Activated naive CD8-positive, alpha-beta T cell treated with anti-CD3 and anti-CD28 coated beads, Interleukin-2, amount 10 ng/mL, durations not matched to agents 7 days and 5 days (primary cell): ENCODE measurements at places on chromosomes 11 and 22.

- peak; percentile 75 for DNase-seq
These were observed at the start of gene FAM111B for GRCh38 chr11:59106363-59107336. TSS of gene FAM111B (plus strand) at chr11:59107237. CDS start at chr11:59109626, 2,389 bp downstream.

DNA sequence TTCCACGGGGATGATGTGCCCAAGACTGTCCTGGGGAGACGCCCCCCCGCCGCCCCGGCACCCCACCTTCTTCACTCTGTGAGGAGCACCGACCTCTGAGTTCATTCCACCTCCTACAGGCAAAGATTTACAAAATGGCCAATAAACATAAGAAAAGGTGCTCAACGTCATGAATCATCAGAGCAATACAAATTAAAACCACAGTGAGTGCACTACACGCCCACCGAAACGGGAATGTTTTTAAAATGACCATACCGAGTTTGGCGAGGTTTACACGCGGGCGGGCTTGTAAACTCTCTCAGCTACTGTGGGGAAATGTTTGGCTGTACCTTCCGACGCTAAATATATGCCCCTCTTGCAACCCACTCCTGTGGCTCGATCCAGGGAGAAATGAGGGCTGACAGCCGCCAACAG, 7.9 kb downstream of the NPTXR start:
- no peak for DNase-seq

DNA sequence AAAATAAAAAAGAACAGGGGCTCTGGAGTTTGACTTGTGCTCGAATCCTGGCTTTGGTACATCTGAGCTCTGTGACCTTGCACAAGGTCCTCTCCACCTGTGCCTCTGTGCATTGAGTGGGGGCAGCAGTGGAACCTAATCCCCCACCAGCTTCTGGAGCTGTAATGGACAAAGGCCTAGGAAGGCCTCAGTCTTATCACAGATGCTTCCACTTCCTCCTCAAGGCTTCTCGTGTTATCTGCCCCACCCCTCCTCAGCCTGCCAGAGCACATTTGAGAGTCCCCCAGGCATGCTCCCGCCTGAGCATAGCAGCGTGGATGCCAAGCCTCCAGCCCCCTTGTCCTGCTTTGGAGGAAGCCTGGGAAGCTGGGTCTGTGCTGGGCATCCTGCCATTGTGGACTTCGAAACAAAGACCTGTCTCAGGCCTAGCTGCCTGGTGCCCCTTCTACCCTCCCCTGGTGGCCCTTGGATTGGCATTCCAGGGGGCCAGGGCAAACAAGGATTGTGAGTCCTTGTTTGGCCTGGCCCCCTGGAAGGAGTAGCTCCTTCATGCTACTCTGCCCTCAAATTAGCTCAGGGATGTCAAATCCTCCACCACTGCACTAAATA, 15.0 kb downstream of the SLC35E4 start:
- no peak for DNase-seq

DNA sequence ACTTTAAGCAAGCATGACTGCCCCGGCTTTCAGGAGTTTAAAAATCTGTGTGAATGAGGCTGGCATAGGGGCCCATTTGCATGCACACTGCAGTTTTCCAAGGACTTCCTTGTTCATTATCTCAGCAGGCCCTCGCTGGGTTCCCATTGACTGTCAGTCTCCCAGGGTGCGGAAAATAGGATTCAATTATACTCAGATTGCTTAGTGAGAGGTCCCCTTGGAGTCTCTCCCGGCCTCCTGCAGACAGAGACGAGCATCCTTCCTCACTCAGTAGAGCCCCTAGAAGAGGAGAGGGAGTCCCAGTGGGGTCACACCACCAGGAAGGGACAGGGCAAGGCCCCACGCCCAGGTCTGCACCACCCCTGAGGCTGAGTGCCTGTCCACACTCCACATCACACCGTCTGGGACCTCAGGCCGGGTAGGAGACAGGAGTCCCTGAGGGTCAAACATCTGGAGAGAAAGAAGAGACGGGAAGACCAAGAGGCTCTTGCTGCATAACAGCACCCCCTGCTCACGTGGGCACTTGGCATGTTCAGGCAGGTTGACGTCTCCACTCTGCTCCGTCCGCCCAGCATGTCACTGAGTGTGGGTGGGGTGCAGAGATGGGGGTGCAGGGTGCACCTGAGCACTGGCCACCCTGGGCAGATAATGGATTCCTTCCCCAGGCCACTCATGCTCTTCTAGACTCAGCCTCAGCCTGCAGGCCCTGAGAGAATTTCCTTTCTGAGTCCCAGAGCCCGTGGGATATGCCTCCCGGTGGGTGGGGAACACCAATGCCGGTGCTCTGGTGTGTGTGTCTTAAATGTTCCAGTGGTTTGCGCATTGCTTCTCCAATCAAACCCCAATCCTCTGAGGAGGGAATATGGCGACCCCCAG, 58.8 kb downstream of the MCM5 start:
- DNase-seq = no peak

DNA sequence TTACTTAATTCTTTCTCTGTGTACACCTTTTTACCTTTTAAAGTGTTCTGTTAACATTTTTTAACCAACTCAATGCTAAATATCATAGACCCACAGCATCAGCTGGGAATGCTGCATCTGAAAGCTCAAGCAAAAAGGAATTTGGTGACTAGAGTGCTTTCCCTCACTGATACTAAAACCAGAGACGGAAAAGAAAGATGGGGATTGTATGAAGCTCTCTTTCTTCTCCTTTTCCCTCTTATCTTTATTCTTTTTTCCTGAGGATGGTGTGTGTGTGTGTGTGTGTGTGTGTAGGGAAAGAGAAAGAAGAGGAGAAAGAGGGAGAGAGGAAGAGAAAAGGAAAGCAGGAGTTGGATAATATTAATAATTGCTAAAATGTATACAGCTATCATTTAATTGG, 4.1 kb upstream of the SIK2 start:
- DNase-seq = no peak

GRCh38 chr11:62458212-62459002, 39.6 kb downstream of the SCGB1A1 start:
- DNase-seq = no peak

- no peak for DNase-seq
These were observed 88.9 kb upstream of the CLNS1A start for GRCh38 chr11:77726524-77726923.

- DNase-seq = no peak
These were observed 120.0 kb downstream of the KCNQ1 start for GRCh38 chr11:2564588-2565425.

DNA sequence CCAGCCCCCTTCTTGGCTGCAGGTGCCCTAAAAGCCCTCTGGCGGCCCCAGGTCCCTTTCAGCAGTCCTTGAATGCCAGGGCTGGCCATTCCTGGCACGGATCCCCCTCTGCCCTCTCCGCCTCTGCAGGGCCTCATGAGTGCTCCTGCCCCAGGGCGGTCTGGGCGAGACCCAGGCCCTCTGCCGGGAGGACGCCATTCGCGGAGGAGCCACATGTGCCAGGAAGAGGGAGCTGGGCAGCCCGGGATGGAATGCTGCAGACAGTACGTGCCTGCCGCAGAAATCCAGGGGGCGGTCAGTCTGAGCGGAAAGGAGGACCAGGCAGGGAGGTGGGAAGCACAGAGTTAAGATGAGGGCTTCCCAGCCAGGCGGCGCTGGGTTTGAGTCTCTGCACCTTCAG, 2.8 kb downstream of the CABP7 start:
- no peak for DNase-seq

GRCh38 chr11:96329419-96329818, 13.6 kb downstream of the MAML2 start:
- DNase-seq = no peak

DNA sequence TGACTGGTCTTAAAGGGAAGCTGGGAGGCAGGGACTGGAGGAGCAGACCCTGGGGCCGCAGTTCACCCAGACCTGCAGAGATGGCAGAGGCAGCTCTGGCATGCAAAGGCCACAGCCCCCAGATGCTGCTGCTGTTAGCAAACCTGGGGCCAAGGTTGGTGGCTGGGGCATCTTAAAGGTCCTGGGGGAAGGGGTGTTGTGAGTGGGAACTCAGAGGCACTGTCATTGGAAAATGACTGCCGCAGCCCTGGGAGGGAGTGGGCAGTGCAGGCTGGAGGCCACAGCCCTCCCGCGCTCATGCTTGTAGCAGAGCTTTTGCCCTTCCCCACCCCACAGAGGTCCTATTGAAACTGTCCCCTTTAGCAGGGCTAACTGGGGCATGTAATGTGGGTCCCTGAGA, 111.8 kb downstream of the CTTN start:
- DNase-seq = no peak

DNA sequence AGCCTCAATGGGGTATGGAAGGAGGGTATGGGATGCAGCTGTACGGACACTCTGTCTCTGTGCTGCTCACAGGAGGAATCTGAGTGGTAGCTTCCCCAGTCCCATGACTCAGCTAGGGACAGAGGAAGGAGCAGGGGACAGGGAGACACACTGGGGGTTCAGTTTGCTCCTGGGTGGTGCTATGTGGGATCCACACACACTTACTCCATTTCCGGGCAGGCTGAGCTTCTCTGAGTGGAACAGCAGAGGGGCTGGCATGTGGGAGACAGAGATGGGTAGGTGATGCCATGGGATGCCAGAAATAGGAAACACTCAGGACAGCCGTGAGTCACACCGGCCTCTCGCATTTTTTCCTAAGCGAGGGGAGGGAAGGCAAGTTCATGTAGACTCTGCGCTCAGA, 59.2 kb upstream of the KIRREL3 start:
- no peak for DNase-seq

DNA sequence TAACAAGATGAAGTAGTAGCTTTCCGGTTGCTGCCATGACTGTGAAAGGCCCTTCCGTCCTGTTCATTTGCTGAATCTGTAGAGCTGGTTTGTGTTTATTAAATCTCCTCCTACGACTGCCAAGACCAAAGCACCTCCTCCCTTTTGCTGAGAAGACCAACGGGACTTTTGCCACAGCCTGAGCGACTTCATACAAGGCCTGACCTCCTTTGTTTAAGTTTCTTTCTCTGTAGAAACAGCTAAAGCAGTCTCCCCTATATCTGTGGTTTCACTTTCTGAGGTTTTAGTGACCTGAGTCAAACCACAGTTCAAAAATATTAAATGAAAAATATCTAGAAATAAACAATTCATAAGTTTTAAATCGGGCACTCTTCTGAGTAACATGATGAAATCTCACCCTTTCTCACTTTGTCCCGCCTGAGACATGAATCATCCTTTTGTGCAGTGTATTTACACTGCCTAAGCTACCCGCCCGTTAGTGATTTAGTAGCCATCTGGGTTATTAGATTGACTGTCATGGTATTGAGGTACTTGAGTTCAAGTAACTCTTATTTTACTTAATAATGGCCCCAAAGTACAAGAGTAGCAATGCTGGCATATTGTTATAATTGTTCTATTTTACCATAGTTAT, 119.1 kb upstream of the LRRC4C start:
- no peak for DNase-seq

GRCh38 chr11:14054116-14055107, 91.9 kb downstream of the SPON1 start:
- no peak for DNase-seq

- no peak for DNase-seq
These were observed 46.6 kb upstream of the MMP7 start for GRCh38 chr11:102577182-102577581.

DNA sequence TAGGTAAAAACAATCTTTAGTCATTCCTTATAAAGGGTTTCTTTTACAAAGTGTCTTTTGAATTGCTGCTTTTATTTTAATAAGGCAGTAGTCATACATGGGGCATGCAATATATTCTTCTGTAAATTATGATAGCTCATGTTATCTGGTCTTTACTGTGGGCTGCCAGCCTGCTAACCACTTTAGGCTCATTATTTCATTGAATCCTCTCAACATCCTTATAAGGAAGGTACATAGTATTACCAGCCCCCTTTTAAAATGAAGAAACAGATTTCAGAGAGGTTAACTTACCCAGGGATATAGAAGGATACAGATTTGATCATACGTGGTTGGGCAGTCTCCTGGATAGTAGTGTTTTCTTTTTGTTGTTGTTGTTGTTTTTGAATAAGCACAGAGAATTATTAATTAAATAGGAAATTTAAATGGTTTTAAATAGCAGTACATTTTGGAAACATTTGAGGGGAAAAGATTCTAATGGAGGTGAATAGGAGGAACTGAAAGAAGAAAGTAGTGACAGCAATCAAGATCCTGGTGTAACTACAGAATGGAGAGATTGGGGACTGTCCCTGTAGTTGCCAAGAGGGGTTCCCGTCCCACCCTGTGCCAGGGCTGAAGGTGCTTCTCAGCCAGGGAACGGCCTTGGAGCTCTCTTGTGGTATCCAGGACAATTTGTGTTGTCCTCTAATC, 21.0 kb downstream of the SPECC1L start:
- DNase-seq = no peak

- DNase-seq = no peak
These were observed 1.9 kb downstream of the PIWIL3 start for GRCh38 chr22:24772493-24773220.

- peak; percentile 65 for DNase-seq
These were observed 897 bp downstream of the MAP6 start for GRCh38 chr11:75667831-75668450.

DNA sequence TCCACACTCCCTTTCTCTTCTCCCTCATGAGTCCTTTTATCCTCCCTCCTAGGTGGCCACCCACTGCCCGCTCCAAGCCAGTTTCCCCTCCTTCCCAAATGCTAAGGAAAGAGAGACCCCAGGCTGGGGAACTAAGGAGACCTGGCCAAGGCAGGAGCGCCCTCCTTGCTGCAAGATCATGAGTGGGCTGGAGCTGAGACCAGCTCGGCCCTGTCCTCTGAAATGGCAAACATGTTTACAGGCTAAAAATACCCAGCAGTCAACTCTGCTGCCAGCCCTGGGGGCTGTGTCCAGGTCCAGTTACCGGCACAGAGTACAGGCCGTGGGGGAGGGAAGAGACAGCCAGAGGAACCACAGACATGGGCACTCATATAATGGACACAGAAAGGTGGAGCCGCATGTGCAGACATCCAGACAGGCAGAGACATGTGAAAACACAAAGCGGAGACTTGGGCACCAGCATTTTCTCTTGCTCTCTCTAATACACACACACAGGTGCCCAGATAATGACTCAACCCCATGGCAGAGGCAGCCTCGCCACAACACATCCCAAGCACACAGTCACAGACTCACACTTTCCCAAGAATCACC, 1.2 kb upstream of the AHNAK start:
- no peak for DNase-seq

GRCh38 chr11:66146074-66146473, 76.0 kb downstream of the PACS1 start:
- no peak for DNase-seq

DNA sequence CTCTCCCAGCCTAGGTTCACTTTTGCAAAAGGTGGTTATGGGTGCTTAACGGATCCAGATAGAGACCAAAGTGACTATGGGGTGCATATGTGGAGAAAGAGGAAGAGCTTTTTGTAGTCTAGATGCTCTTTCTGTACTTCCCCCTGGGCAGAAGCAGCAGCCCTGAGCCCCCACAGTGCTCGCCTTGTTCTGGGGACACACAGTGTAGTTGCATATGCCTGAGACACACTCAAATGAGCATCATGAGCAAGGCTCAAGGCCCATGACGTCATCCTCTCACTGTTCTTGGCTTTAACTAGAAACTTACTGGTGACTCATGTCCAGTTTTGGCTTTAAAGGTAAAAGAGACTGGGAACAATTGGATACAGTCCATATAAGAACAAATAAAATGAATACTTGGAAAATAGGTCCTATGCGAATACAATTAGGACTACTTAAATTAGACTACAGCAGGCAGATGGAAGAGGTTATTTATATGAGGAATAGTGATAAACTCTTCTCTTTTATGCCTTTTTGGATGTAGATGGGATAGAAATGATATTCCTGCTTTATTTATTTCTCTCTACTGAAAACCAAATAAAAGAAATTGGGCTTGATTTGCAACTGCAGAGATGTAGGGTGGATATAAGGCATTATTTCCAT, 20.1 kb upstream of the PEX26 start:
- DNase-seq = no peak
